ENCODE measurements at places on chromosomes 3 and 15.
A peak's percentile ranks its signal among the peaks of the same experiment; 100 is the strongest.

- no peak for DNase-seq
Observed at GRCh38 chr15:45333550-45333949, 44.8 kb downstream of the GATM start.

- no peak for DNase-seq
Observed at GRCh38 chr3:20324664-20325478, 138.9 kb upstream of the SGO1 start.

DNA sequence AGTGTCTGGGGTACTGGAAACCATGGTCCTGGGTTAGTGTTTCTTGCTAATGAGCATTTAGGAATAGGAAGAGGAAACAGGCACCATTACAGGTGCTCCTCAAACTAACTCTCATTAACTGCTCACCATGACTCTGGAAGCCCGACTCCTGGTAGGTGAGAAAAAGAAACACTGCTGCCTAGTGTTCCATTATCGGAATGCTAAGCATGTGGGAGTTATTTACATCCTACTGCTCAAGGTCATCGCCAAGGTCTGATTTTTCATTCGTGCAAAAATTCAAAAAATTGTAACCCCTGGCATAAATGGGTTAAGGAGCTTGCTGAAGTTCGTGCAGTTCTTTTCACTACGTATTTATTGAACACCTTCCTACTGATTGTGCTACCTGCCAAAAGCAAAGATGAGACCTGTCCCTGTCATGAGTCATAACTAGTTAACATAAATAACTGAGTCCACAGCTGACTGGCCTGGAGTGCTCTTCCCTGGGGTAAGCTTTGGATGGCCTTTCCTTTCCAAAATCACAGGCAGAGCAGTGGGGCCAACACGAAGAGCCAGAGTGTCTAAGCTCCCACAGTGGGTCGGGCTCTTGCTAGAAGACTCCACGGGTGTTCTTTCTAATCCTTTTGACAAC is 22.7 kb upstream of the PAQR5 start:
- DNase-seq, result no peak

GRCh38 chr3:177640319-177640965 is 443.2 kb upstream of the TBL1XR1 start:
- no peak for DNase-seq

DNA sequence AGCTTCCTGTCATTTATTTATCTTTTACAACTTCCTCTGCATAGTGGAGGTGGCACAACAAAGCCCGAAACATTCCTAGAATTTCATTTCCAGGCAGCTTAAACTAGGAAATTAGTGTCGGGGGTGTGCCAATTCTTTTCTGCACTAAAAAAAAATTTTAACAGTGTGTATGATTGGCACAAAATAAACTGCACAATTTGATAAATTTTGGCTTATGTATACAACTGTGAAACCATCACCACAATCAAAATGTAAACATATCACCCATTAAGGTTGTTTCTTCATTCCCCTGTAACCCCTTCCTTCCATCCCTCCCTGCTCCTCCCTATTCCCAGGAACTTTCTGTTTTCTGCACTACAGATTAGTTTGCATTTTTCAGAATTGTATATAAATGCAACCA is 54.7 kb downstream of the RPL39L start:
- DNase-seq, result no peak

- no peak for DNase-seq
Observed at GRCh38 chr15:81301815-81302399, 22.0 kb downstream of the STARD5 start.

GRCh38 chr15:25671132-25671531 is 192.0 kb downstream of the ATP10A start:
- DNase-seq, result no peak

GRCh38 chr15:37765786-37766185 is 168.7 kb upstream of the TMCO5A start:
- no peak for DNase-seq

DNA sequence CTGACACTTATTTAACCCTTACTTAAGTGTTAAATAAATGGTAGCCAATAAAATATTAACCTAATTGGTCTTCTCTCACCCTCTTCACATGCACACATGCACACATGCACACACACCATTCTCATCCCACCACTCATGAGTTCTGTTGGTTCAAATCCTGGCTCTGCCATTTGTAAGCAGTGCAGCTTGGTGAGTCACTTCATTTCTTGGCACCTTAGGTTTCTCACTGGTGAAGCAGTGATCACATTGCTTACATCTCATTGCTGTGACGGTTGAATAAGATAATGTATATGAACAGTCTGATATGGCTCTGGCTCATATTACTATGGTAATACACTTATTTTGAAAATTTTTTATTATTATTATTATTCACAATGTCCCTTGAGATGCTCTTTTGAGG is 33.8 kb downstream of the RIOX2 start:
- DNase-seq, result no peak

- DNase-seq, result no peak
Observed at GRCh38 chr15:77478051-77478450, 57.4 kb downstream of the HMG20A start.

GRCh38 chr3:14407203-14407602 is 4.8 kb downstream of the SLC6A6 start:
- DNase-seq, result no peak

DNA sequence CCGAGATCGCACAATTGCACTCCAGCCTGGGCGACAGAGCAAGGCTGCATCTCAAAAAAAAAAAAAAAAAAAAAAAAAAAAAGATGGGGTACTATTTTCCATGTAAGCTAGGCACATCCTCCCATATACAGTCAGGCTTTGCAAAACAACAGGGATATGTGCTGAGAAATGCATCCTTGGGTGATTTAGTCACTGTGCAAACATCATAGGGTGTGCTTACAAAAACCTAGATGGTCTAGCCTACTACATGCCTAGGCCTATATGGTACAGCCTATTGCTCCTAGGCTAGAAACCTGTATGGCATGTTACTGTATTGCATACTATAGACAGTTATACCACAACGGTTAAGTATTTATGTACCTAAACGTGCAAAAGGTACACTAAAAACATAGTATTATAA is 75.0 kb downstream of the TTBK2 start:
- no peak for DNase-seq

DNA sequence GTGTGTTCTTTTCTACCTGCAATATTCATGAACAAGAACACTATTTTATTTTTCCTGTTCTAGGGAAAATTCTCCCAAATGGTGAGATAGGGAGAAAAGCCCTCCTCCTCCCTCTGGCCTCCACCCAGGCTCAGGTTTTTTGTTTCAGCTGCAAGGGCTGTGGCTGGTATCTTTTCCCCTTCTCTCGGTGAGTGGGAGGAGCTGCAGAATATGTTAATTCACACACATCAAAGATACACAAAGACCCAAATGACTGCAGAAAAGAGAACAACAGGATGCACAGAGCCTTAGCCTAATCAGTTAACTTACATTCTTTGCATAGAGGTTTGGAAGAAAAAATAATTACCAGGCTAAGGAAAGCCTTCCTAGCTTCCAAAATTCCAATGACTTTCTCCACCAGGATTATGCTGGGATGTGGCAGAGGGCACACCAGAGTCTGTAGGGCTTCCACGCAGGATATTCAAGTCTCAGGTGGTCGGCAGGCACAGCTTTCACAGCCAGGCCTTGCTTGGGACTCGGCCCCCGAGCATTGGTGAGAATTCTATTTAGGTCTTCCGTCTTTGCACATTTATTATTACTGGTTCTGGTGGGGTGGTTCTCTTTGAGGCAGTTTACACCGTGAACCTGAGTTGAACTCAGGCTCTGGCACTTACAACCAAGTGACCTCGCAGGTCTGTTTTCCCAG is 64.9 kb downstream of the ABHD5 start:
- DNase-seq, result no peak

DNA sequence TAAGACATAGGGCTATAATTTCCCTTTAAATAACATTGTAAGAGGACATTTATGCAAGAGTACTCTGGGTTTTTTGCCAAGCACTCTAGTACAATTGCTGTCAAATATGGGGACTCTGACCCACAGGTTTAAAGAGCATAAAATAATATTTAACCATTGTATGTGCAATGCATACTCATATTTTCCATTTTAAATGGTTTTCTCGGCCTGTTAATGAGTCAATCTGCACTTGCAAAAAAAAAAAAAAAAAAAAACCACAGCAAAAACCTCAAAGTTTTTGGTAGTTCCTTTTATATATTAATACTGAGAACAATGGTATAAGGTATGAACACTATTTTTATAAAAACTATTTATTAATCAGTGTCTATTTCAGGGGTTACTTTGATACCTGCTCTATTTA is 304.0 kb upstream of the CBLB start:
- no peak for DNase-seq

DNA sequence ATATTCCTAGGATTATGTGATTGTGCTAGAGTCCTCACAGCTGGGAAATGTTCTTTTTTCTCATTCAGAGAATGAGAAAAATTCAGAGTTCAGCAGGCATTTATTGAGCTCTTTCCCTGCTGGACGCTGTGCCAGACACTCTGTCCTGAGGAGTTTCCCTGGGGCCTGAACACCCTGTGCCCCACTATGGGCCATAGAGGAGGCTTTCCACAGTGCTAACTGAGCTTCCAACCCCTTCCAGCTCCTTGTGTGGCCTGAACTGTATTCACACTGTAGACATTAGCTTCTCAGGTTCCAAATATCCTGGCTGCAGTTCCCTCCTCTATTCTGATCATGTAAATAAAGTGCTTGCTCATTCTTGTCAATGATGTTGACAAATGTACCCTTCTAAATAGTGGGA is 10.0 kb downstream of the ABHD2 start:
- DNase-seq, result no peak

DNA sequence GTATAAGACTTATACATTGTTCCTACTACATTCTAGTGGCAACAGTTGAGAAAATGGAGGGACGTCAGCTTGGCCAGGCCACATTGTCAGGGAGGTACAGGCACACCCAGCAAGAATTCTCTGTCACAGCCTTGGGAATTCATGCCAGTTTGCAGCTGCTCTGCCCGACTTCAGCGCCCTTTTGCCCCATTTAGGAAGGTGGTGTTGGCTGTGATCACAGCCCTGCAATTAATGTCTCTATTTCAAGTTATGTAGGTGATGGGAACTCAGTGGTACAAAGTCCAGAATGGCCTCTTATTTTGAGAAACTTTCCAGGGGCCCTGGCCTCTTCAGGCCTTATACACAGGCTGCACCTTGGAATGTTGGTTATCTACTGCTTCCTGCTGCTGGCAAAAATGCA is 26.7 kb downstream of the AMOTL2 start:
- DNase-seq, result no peak

DNA sequence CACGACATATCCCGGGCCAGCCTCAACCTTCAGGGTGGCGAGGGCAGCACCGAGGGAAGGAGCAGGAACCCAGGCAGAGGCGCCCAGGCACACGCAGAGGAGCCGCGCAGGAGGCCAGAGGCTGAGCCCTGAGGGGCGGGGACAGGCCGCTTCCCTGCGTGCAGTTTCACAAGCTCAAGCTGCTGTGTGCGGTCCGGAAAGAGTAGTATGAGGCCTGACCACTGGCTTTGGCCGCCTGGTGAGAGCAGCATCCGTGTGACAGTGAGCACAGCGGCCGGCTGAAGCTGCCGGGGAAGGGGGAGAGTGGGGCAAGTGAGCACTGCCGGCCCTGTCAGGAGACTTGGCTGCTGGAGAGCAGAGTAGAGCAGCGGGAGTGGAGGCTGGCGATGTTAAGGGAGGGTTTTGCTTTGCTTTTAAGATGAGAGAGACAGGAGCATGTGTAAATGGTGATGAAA is 8.7 kb downstream of the ZDHHC19 start:
- DNase-seq, result no peak

DNA sequence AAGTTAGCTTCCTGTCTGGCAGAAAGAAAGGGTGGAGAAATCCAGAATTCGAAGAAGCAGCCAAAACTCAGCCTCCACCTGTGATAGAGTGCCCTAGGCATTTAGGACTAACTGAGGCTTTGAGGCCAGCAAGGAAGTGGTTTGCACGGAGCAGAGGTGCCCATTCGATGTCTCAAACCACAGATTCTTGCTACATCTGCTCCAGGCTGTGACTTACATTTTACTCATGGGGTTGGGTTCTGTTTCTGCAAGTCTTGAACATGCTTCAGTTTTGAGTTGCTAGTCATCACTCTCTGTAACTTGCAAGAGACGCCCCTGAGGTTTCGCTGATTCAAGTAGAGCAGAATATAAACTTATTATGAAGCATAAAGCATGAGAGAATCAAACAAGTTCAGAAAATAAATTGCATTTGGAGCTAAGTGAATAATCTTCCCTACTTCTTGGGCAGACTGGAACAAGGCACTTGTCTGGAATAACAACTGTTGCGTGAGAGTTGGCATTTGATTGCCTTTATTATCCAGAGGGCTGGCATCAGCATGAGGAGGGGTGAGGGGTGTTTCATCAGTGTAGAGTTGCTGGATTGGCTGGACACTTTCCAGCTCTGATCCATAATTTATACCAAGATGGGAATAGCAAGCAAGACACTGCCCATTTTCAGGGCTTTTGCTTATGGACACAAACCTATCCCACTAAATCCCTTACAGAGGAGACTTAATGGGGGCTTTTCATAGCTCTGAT is 256.5 kb downstream of the AGBL1 start:
- peak; percentile 4 for DNase-seq
